Stimulated activated memory B cell treated with anti-CD40 and anti-IgM and Interleukin-4, amounts not matched to agents 10 μg/mL and 1 μg/mL and 100 μg/mL, for 72 hours (primary cell): ENCODE measurements at places on chromosomes 6 and 20.

DNA sequence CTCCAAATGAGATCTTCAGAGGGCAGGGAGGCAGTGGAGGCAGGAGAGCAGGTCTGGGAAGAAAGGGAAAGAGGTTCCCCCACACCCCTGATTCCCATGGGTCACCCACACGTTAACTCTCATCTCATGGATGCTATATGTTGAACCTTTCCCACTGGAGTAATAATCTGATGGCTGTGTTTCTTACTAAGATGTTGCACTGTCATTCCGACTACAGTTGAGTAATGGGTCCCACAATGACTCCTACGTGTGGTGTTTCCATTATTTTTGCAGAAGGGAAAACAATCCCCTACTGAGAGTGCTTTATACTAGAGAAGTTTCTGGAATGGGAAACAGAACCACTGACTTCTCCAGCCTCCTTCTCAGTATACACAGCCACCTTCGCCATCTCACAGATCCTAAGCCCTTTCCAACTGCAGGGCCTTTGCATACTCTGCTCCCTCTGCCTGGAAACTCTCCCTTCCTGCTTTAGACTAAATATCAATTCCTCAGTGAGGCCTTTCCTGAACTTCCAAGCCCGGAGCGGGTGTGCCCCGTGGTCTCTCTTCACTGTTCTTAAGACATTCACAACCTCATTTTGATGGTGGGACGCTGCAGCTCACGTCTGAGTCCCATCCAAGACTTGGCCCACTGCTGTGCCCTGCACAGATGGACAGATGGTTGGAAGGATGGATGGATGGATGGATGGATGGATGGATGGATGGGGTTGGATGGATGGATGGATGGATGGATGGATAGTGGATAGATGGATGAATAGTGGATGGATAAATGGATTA lies 238.6 kb upstream of the PMEPA1 start:
- ATAC-seq, result no peak

DNA sequence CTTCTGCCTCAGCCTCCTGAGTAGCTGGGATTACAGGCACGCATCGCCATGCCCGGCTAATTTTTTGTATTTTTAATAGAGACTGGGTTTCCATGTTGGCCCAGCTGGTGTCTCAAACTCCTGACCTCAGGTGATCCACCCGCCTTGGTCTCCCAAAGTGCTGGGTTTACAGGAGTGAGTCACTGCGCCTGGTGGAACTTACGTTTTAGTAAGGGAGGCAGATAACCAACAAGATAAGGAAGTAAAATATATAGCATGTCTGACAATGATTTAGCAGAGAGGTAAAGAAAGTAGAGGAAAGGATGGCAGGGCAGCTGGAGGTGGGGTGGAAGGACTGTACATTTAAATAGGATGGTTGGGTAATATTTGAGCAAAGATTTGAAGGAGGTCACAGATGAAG lies 12.8 kb upstream of the MYMX start:
- no peak for ATAC-seq

DNA sequence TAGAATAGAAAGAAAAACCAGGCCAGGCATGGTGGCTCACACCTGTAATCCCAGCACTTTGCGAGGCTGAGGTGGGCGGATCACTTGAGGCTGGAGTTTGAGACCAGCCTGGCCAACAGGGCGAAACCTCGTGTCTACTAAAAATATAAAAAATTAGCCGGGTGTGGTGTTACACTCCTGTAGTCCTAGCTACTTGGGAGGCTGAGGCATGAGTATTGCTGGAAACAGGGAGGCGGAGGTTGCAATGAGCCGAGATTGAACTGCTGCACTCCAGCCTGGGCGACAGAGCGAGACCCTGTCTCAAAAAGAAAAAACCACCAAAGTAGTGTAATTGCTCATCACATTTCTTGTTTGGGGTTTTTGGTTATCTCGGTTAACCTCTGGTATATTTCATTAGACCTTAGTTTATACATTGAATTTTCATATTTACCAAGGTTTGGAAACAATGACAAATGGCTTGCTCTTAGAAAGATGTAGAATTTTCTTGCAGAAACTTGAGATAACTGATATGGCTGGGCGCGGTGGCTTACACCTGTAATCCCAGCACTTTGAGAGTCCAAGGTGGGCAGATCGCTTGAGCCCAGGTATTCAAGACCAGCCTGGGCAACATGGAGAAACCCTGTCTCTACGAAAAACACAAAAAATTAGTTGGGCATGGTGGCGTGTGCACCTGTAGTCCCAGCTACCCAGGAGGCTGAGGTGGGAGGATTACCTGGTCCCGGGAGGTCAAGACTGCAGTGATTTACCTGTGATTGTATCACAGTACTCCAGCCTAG lies 14.2 kb downstream of the ITCH start:
- peak; percentile 88 for ATAC-seq

- no peak for ATAC-seq
These were observed 116.6 kb downstream of the QRSL1 start for GRCh38 chr6:106745824-106746582.
